ENCODE measurements at places on chromosomes 7 and 10.
A peak's percentile ranks its signal among the peaks of the same experiment; 100 is the strongest.

- no peak for DNase-seq
Observed at GRCh38 chr7:48263311-48263650, 92.0 kb downstream of the ABCA13 start.

- no peak for DNase-seq
Observed at GRCh38 chr10:111612273-111612672, 535.4 kb downstream of the ADRA2A start.

DNA sequence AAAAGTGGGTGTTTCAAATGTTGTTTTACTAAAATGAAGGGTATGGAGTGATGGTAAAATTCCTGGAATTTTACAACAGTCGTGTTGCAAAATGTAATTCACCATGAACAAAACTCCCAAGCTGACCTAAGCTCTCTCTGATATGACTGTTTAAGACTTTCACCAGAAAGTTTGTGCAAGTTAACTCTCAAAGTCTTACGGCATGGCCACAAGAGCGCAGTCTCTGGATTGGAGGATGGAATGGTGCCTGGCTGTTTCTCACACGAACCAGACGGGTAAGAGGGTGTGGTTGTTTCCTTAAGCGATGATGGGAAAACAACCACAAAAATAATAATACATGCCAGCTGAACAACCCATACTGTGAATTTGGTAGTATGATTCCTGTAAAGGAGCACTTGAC lies 662.5 kb downstream of the KCNMA1 start:
- no peak for DNase-seq

- DNase-seq: no peak
Observed at GRCh38 chr10:62386356-62387320, 12.5 kb downstream of the ZNF365 start.

GRCh38 chr7:154409703-154410311 lies 357.6 kb downstream of the DPP6 start:
- no peak for DNase-seq

GRCh38 chr7:102883098-102883860 lies 29.5 kb upstream of the LRRC17 start:
- DNase-seq: no peak

DNA sequence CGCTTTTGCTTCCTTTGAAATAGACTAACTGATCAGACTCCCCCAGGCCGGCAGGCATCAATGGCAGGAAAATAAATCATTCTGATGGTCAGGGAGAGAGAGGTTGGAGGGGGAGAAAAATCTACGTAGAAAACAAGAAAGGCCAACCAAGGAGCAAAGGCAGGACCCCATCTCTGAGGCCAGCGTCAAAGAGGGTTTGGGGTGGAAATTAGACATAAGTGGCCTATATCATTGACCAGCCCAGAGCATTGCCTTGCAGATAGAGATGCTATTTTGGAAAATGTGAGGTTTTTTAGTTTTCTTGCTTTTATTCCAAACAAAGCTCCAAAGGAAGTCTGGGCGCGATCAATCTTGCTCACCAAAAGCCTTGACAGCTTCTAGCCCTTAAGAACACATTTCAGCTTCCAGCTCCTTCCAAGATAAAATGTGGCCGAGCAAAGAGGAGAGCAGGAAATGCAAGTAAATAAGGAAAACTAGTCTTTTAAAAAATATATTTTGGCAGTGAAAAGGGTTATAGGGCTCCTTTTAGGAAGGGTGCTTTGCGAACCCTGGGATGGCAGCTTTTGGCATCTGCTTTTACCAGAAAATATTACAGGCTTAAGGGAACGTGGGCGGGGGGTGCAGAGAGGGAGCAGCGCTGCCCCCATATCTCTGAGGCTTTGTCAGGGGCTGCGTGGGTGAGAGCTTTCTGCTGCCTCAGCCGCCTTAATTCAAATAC lies 2.0 kb upstream of the HOXA2 start:
- no peak for DNase-seq

DNA sequence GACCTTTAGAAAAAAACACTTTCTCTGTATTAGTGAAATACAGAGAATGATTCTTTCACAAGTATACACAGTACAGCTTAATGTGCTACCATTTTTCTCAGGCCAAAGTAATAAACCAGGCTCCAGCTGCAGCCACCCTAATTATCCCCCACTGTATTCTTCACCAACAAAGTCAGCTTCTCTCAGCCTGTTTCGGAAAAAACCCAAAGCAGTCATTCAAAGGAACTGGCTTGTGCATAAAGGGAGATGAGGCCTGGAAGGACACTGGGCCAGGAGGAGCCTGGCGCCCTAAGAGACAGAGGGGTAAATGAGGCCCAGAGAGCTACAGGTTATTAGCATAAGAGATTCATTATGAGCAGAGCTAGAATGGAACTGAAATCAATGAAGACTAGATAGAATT lies 9.2 kb downstream of the USP54 start:
- no peak for DNase-seq

GRCh38 chr10:1572519-1573333 lies 164.6 kb downstream of the ADARB2 start:
- no peak for DNase-seq

DNA sequence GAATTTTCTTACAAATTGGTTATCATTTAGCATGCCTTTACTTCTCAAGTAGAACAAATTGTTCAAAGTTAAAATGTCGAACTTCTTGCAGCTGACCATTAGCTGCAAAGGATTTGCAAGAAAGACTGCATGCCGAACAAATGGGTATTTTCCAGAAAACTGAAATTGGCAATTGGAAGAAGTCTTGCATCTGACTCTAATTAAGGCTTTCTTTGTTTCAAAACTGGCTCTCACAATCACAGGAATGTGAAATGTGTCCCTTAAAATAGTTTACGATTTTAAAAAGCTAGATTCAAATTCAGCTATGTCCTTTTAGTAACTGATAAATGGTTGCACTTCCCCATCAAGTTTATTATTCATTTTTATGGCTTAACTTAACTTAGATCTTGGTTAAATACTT lies 207.9 kb downstream of the ARL4A start:
- DNase-seq: no peak

GRCh38 chr7:27188386-27189294 lies 3.6 kb upstream of the HOXA11 start:
- peak; percentile 41 for DNase-seq

DNA sequence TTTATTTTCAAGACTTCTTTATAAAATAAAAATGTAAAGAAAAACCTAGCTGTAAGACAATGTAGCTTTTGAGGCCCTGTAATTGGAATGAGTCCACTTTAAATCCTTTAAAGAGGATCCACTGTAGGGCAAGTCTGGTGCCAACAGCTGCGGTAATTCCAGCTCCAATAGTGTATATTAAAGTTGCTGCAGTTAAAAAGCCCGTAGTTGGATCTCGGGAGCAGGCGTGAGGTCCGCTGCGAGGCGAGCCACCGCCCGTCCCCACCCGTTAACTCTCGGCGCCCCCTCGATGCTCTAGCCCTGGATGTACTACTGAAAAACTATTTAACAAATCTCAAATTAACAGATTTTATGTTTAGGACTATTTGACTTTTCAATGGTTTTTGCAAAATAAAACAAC lies 414.7 kb upstream of the SEMA3C start:
- DNase-seq: no peak

GRCh38 chr10:88892222-88892967 lies 12.3 kb downstream of the STAMBPL1 start:
- DNase-seq: no peak

DNA sequence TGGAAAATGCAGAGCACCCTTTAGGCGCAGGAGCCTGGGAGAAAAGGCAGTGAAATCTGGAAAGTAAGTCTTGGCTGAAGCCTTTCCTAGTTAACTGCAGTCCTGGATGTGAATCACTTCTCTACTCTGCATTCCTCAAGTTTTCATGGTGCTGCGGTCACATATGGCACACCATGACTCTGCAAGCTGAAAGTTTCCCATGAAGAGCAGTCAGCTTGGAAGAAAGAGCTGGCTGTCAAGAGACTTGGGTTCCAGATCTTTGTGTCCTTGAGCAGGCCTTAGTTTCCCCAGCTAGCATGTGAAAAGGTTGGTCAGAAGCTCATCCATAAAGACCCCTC lies 548.3 kb downstream of the SORCS3 start:
- DNase-seq: no peak

DNA sequence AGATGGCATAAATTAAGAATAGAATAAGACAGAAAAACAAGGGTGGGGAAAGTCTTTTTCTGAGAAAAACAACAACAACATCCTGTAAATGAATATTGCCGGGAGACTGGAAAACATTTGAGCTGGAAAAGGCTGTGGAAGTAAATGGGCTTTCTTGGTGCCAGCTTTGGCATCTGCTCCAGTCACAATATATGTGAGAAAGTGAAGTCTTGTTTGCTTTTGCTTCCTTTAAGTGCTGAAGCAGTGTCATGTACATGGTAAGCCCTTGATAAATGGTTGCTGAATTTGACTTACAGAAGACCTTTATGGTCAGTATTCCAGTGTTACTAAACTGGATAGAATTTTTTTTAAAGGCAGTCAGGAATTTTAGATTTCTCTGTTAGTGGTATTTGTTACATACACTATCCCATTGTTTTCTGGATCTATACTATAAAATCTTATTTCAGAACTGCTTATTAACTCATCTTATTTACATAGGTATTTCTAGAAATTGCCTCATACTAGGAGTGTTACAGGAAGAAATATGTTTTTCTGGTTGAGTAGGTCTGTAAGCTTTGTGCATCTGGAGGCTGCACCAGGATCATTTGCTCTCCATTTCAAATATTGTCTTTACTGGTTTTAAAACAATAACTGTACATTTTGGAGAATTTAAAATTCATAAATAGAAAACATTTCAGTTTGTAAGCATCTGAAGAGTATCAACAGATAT lies 201.7 kb upstream of the FOXP2 start:
- DNase-seq: no peak

GRCh38 chr7:117630907-117631564 lies 151.2 kb downstream of the CFTR start:
- no peak for DNase-seq

- no peak for DNase-seq
Observed at GRCh38 chr10:31669357-31669756, 259.3 kb downstream of the ARHGAP12 start.

DNA sequence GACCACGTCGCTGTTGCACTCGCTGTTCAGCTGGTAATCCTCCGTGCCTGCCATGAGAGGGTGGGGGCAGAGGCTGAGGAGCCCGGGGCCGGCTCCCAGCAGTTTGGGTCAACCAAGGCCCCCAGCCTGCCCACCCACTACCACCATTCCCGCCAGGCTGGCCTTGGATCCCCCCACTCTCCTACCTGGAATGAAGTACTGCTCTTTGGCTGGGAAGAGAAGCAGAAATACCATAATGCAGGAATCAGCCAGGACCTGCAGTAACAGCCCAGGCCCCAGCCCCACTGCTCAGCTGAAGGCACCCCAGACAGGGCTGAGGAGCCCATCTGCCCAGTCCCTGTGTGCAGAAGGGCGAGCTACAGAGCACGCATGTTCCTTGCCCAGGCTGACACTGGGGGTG lies 138.0 kb downstream of the SLIT1 start:
- DNase-seq: no peak
